ENCODE measurements at places on chromosomes 7 and 10.

GRCh38 chr7:14045651-14046050, 56.2 kb upstream of the ETV1 start:
- DNase-seq: no peak

DNA sequence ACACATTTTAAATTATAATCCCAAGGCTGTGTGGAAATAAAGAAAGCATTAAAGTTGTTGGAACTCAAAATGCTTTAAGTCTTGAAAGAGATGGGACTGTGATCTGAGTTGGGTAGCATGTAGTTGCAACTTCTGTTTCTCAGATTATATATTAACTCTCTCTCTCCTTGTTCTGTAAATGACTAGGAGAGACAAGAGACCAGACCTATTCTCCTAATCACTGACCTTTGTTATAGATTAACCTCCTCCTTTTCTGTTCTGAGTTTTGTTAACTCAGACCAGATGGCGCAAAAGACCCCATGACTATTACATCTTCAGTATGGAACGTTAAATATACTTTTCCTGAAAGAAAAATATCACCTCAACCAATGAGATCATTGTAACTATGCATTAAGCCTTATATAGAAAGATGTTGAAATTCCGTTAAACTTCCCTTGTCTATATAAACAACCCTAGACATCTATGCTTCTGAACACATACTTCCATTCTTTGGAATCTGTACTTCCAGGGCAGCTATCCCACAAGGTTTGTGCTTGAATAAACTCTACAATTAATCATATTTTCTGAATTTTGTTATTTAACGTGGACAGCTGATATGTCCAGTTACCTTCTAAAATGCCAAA, 143.5 kb upstream of the TRIM24 start:
- no peak for DNase-seq

DNA sequence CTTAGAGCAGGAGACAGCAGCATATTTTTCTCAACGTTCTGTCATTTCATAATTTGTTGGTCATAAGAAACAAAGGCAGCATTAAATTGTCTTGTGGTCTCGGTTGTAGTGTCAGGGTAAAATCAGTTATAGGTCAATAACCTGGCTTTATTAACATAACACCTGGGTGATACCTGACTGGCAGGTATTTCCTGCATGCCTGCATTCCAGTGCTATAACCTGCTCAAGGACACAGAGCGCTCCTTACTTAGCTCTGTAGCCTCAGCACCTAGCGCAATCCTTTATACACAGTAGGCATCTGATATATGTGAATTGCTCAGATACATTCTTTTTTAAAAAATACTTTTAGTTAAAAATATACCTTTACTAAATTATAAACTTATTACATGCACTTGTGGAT, 38.9 kb upstream of the PRKG1 start:
- peak; percentile 74 for DNase-seq

DNA sequence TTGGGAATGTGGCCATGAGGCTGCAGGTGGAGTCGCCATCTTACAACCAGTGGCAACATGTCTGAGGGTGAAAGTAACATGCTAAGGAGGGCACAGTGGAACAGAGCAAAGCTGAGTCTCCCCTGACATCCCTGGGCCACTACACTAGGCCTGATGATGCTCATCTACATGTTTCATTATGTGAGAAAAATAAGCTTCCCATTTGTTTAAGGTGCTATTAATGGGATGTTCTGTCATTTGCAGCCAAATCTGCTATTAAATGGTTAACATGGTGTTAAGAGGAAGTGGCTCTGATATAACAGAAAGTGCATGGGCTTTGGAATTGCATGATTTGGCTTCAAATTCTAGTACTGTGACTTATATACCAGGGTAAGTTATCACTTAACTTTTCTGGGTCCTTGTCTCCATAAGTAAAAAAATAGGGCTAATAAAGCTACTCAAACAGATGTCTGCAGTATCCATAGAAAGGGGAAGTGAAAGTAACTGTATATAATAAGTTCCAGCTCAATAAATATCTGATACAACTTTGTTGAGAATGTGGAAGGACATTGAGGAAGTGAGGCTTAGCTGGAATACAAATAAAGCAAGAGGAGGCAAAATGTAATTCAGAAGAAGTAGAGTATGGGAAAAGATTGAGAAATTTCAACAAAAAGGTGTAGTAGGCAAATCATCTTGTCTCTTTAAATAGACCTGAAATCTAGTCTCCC, 158.9 kb downstream of the RTKN2 start:
- no peak for DNase-seq

GRCh38 chr7:41967156-41967555, 264.3 kb upstream of the INHBA start:
- peak; percentile 98 for DNase-seq

GRCh38 chr7:151917791-151918509, 38.3 kb upstream of the GALNTL5 start:
- no peak for DNase-seq

DNA sequence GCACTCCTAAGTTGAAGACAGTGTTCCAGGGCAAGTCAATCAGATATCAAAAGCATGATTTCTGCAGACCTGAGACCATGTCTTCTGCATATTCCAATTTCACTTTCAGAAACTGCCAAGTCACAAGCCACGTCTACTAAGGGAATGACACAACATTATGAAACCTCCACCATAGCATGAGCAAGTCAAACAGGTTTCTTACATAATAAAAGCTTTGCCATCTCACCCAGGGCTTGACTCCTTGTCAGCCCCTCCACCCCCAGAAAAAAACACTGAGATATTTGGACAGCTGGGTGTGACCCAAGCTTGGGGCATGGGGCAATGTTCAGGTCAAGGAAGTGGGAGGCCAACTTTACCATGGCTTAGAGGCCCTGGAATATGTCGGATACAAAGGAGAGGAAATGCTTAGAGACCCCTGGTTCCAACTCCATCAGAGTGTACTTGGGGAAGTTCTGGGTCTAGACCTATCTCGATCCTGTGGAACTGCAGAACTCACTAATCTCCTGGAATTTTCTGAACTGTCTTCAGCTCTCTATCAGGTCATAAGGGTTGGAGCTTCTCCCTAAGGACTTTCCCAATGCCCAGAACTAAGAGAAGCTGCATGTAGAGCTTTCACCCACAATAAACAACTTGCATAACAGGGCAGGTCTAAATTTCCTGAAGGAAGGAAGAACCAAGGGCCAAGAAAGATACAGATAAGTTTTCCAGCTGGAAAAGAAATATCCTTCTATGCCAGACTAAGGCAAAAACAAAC, 80.6 kb upstream of the NAMPT start:
- no peak for DNase-seq

DNA sequence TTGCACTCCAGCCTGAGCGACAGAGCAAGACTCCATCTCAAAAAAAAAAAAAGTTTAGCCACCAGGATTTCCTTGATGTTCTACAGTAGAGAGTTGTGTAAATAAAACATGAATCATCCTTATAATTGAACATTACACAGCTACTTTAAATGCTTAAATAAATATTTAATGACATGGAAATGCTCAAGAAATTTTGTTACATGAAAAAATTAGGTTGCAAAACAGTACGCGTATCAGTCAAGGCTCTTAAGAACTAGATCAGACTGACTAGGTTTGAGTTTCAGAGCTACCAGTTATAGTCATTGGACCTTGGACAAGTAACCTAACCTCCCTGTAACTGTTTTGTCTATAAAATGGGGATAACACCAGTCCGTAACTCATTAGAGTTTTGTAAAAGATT, 38.7 kb upstream of the GSAP start:
- DNase-seq: no peak

DNA sequence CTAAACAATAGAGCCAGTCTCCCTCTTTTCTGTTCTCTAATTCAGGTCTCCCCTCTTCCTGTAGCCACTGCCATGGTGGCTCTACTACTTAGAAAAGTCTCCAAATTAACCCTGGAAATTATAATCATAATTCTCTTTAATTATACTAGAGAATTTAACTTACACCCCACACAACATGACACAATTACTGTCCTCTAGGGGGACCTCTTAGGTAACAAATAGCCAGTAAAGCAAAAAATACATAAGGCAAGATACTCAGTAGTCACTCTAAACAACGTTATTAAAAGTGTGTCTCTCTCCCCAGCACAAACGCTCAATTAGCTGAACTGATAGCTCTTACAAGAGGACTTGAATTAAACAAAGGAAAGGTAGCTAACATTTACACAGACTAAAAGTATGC, 44.3 kb upstream of the ZNF107 start:
- DNase-seq: no peak
